ENCODE measurements at places on chromosomes 16 and 17.
A peak's percentile ranks its signal among the peaks of the same experiment; 100 is the strongest.

DNA sequence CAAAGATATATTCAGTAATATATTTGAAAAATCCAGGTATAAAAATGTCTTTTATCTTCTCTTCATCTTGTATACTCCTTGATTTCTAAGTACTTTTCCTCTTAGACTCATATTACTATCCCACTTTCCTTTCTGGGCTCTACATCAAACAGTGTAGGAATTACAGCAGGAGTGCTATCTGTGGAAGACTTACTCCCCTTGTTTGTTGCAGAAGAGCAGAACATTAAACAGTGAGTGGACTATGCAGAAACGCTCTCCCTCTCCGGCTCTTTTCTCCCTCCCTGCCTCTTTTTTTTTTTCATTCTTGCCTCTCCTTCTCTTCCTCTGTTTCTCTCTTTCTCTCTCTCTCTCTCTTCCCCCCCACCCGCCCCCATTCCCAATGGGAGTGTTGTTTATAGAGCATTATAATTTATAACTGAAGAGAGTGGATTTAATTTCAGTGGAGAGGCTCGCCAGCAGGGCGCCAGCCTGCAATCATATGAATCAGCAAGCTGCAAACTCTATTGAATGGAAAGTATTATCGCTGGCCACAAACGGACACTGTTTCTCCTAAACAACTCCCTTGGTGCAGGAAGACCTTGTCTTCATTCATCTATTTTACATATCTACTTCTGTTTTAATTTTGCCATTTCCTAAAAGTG, 242.3 kb upstream of the TBX2 start:
- peak; percentile 54 for DNase-seq

DNA sequence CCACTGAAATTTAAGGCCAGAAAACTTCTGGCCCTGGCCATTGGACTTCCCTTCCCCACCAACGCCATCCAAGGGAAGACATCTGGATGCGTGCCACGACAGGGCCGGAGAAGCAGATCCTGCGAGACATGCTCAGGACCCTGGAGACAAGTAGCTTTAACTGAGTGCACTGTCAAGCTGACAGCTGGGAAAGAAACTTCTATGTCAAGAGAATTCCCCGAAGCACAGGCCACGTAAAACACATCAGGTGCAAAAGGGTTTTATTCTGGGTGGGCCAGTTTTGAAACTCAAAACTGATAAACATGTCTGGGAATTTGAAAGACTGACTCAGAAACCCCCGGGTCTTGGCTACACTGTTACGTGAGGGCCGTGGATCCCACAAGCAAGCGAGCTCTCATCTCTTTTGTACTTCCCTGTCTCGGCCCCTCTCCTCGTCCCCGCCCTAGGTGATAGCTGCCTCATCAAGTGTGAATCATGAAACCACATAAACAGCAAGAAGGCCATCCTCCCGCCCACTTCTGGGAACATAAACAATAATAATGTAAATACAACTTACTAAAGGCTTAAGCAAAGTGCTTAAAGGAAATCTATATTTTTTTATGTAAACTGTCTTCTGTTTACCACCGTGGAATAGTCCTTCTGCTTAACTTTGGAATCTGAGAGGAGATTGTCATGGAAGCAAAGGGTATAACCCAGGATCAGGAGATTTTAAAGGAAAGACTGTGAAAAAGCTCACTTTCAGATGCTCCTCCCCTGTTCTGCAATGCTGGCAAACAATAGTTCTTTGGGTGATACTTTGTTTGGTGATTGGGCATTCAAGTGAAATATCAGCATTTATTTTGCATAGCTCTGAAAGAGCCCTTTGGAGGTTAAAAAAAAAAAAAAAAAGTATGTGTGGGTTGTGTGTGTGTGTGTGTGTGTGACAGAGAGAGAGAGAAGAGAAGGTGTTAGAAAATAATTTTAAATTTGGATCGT, 406.0 kb upstream of the MAF start:
- peak; percentile 82 for DNase-seq

- DNase-seq = no peak
Measured at GRCh38 chr16:21226749-21227148, 6.8 kb upstream of the ANKS4B start.

DNA sequence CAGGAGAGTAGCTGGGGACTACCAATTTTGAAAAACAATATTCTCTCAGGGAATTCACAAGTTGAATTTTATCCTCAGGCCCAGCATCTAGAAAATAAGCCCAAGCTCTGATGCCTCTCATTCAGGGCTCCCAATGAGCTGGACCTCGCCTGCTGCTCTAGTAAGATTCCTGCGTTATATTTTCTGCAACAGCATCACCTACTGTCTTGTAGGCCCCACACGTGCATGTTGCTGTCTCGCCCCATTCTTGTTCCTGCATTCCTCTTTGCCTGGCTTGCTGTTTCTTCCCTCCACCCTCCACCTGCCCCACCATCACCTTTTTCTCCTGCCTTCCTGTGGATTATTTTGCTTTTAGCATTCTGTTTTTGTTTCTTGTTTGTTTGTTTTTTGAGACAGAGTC, 8.3 kb upstream of the ST6GALNAC2 start:
- DNase-seq = no peak

GRCh38 chr17:265718-266117, 84.3 kb upstream of the DOC2B start:
- DNase-seq = no peak

- DNase-seq = no peak
Measured at GRCh38 chr16:88208112-88208511, 174.6 kb upstream of the ZNF469 start.

DNA sequence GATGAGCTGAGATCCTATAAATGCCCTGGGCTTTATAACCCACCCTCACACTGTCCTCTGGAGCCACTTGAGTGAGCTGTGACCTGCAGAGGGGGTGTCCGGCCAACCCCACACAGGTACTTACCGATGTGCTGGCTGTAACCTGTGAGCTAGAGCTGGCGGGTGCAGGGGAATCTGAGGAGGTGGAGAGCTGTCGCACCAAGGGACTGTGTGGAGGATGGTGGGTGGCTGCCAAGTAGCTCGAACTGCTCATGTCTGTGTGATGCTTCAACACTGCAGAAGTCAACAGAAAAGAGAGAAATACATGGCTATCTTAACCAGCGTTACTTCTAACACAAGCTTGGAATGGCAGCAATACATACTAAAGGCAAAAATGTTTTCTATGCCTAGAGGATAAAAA, 39.4 kb downstream of the STH start:
- no peak for DNase-seq

- DNase-seq = no peak
Measured at GRCh38 chr17:73210002-73210678, 17.3 kb downstream of the COG1 start.

DNA sequence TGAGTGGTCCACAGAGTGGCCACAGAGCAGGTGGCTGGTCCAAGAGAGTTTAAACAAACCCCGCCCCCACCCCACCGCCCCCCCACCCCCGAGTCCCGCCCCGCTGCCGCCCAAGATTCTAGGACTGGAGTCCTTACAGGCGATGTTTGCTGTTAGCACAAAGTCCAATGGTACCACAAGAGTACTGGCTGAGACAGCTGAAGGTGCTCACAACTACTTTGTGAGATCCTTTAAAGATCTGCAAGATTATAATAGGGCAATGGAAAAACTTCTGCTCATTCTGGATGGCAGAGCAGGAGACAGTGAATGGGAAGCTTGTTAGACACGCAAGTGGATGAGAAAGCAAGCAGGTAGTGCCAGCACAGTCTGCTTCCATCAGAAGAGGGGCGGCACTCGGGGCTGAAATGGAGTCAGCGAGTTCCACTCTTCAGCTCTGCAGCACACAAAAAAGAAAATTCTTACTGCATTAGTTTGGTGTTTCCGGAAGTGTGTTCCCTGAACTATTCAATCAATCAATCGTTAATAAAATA, 4.7 kb upstream of the TEKT3 start:
- DNase-seq = peak; percentile 39

GRCh38 chr16:83458612-83459011, 349.2 kb upstream of the HSBP1 start:
- DNase-seq = no peak

DNA sequence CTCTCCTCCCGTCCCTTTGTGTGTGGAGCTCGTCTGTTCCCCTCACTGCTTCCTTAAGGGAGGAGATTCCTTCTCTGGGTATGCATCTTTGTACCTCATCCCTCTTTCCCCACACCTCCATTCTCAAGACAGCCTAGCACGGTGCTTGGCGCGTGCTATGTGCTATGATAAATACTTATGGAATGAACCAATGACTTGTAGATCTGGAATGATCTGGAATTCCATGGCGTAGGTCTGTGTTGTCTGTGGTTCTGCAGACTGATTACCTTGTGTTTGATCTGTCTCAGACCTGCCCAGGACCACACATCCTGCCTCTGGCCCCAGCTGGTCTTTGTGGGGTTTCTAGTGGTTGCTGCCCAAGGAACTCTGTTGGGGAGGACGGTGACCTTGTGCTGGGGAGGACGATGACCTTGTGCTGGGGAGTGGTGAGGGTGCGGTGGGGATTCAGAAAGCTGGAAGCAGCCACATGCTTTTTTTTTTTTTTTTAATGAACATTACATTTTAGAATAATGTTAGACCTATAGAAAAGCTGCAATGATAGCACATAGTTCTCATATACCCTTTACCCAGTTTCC, 33.5 kb upstream of the ETV4 start:
- peak; percentile 57 for DNase-seq

DNA sequence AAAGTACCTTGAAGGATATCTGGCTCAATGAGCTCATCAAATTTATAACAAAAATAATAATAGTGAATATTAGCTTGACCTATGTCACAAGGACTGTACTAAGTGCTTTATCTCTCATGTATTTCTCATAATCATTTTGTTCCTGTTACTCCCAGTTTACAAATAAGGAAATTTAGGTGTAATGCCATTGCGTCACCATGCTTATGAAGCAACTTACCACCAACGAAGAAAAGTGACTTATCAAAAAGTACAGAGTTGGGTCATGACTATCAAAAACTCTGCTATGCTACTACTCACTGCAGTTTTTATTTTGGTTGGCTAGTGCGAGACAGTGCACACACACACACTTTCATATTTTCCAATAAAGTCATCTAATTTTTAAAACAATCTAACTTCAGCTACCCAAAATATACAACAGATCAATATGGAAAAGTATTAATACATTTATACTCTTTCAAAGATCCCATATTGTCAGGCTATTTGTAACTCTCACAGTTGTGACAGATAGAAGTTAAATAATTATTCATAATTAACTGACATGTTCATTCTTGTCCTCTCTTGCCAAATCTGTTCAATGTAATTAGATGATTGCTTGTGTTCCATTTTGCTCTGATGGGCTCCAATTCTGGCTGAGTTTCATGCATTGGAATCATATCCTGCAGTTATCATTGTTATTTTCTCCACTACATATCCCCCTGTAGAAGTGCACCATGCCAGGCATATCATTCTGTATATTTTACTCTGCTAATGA, 119.4 kb downstream of the KCNJ2 start:
- DNase-seq = no peak

GRCh38 chr17:49687878-49688491, 10.1 kb upstream of the SPOP start:
- DNase-seq = no peak

- no peak for DNase-seq
Measured at GRCh38 chr16:35906440-35906839, 2447.0 kb downstream of the TP53TG3F start.

- DNase-seq = peak; percentile 32
Measured at GRCh38 chr17:7884581-7885366, 3.8 kb upstream of the CHD3 start.

DNA sequence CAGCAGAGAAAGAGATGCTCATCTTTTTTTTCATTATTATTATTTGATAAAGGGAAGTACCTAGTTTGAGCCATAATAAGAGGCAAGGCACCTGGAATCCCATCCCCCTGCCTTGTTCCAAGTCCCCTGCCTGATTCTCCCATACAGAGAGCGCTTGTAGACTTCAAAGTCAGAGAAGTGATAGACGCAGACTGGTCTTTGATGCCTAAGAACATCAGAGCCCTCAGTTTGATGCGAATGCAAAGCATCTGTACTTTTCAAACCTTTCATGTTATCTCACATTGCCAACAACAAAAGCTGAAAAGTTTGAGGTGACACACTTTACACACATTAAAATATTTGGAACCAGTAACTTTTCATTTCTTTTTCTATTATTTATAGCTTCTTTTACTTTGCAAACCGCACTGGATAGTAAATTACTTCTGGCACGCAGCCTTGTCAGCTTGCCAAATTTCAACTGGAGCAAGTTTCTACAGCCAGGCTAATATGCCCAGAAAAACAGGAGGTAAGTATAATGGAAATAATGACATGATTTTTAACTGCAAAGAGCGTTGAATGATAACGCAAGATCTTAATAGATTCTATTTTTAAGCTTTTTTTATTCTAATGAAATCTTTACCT, 5.9 kb upstream of the UTP6 start:
- DNase-seq = peak; percentile 30

- DNase-seq = no peak
Measured at GRCh38 chr16:70678898-70679670, 6.8 kb downstream of the MTSS2 start.

DNA sequence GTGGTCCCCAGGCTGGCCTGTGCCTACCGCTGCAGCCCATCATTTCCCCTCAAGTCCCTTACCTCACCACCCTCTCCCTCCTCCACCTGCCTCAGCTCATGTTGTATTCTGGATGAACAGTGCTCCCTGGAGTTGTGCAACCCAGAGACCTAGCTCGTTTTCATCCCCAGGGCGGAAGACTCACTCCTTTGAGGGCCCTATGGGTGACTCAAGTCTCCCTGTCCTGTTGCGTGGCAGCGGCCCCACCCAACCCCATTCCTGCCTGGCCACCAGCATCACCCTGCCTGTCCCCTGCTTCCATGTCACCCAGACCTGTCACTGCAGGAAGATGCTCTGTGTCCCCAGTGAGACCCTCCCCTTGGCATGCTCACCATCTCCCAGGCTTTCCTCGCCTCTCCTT, 3.3 kb downstream of the ALOX12B start:
- DNase-seq = no peak

GRCh38 chr17:46977348-46977747, 1.7 kb downstream of the RPRML start:
- DNase-seq = peak; percentile 65
